ENCODE measurements at places on chromosomes 4 and X.

GRCh38 chr4:186757696-186758355 lies 34.2 kb upstream of the FAT1 start:
- DNase-seq = no peak

DNA sequence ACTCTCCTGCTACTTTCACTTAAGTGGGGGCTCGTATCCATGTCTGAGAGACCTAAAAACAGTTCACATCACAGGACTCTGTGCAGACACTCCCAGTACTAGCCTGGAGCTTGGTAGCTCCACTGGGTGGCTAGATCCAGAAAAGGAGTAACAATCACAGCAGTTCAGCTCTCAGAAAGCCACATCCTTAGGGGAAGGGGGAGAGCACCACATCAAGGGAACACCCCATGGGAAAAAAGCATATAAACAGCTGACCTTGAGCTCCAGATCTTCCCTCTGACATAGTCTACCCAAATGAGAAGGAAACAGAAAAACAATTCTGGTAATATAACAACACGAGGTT lies 175.8 kb downstream of the FAM13A start:
- no peak for DNase-seq

DNA sequence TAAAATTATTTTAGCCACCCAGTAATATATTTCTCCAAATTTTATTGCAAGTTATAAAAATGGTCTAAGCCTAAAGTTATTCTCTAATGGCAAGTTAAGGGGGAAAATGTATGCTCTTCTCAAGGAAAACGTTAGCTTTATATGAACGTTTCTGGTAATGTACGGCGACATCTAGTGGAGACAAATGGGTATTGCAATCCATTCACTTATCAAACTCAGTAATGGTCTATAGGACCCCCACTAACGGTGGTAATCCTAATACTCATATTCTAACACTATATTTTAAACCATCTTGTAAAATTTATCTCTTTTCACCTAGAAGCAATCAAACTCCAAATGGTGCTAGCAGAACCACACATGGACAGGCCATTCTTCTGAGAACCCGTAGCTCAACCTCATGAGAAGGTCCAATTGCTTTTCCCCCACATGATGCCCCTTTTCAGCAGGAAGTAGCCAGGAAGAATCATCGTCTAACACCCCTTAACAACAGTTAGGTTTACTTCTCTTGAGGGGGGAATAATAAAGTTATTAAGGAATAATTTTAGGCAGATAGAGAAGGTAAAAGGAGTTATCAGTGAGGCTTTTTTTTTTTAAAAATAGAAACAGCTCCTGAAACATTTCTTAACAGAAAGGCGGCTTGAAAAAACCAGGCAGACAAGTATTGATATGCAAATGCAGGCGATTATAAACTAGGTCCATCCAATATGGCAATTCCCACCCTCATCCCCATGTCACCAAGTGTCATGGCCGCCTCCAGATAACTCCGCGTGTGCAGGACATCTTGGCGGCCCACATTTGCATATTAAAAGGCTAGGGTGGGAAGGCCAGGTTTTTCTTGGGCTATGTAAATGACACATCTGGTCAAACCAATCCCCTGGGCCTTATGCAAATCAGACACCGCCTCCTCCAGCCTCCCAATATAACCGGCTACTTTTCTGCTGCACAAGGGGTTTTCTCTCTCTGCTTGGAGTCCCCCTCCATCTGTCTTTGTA lies 35.0 kb downstream of the NUDT11 start:
- peak; percentile 31 for DNase-seq

DNA sequence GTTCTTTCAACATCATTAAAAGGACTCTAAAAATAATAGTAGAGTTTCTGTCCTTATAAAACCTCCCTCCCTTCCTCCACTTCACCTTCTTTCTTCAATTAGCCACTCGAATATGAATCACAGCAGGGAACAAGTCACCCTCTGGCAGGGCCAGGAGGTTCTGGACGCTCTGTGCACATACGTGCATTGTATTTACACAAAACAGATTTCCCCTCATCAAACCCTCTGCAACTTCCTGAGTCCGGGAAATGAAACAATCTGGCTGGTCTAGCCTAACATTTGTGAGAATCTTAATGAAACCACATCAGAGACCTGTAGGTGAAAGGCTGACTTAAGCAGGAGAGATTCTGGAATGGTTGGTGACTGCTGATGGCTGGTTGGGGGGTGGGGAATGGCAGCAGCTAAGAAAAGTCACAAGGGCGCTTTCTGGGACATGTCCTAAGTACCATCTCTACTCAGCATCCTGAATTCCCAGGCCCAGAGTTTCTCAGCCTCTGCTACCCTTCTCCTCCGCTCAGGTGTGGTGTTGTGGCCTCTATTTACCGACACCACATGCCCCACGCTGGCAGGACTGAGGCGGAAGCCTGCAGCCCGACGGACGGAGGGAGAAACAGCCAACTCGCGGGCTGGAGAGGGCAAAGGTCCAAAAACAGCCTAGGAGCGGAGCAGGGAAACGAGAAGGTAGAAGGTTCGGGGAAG lies 1.0 kb downstream of the ZDHHC9 start:
- peak; percentile 16 for DNase-seq

GRCh38 chr4:13928214-13928613 lies 300.7 kb upstream of the BOD1L1 start:
- DNase-seq = no peak

DNA sequence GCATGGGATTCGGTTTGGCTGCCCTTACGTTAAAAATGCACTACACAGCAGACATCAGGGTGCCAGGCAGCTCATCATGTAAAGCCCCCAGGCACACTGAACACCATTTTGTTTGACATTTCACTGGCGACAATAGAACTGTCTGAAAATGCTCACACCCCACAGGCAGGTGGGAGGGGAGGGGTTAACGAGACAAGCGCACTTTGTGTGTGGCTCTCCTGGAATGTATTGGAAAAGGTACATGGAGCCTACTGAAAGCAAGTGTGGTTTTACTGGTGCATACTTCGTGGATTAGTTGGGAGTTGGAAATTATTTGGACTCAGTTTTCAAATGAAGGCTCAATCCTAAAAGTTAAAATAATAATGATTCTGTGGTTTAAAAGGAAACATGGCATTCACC lies 31.6 kb upstream of the PPARGC1A start:
- no peak for DNase-seq

DNA sequence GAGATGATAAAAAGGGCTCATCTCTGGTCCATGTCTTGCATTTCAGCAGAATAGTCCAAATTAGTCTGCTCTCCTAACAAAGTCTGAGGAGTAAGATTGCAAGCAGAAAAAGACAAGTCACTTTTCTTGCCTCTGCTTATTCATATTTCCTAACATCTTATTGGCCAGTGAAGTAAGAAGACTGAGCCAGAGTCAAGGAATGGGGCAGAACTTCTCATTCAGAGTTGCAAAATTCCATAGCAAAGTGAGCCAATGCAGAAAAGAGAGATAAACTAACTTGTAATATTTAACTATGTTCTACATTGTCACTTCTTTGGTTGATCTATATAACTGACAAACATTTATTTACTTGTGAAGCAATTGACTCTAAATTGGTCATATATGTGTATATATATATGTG lies 2304.0 kb downstream of the ARAP2 start:
- no peak for DNase-seq

DNA sequence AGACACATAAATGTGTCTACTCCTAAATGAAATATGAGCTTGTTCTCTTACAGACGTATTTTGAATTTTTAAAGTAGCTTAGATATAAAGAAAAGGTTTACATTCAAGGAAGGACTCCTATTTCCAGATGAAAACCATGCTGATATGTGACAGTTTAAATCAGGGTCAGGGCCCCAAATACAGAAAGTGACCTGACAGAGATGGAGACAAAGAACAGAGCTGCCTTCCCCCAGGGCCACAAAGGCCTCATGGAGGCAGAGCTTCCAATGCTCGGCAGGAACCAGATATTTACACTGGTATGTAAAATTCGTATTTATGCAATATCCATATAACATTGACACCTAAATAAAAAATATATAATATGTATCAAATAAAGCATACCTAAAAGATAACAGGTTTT lies 124.0 kb downstream of the PRDM5 start:
- no peak for DNase-seq

- DNase-seq = no peak
Measured at GRCh38 chr4:87281603-87282002, 41.1 kb downstream of the HSD17B13 start.

- no peak for DNase-seq
Measured at GRCh38 chrX:8204943-8205342, 33.9 kb upstream of the VCX2 start.

DNA sequence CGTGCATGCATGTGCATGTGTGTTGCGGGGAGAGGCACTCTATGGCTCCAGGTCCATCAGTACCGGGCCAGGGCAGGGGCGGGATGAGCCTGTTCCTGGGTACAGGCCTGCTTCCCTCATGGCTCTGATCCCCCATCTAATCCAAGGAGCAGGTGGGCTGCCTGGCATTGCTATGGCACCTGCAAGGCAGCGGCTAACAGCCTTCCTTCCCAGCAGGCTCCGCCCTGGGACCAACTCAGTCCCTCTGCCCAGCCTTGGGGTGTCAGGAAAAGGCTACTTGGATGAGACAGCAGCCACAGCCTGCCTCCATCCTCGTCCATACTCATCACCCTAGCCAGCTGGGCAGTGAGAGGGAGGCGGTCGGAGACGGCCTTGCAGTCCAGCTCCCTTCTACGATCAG lies 46.5 kb downstream of the PPP2R2C start:
- DNase-seq = no peak

GRCh38 chr4:27620886-27621285 lies 760.2 kb downstream of the STIM2 start:
- DNase-seq = no peak

DNA sequence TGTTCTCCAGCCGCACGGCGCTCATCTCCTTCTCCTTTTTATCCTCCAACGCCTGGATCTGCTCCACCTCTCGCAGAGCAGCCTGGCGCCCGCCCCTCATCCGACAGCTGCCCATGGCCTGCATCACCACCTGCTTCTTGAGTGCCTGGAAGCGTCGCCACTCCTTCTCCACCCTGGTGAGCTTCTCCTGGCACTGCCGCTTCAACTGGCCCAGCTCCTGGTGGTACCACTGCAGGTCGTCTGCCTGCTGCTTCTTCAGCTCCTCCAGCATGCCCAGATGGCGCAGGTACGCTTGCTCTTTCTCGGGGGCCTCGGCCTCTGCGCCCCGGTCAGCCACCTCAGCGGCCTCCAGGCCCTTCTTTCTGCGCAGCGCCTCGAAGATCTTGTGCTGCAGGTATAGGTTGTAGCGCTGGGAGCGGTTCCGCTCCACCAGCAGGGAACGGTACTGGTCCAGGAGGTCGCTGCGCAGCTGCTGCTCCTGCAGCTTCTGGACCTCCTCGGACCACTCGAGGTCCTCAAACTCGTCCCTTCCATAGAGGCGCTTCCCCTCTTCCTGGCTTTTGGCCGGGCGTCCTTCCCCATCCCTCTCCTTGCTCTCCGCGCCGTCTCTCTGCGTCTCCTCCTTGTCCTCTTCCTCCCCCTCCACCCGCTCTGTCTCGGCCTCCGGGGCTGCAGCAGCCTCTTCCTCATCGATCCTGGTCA lies 1.2 kb upstream of the TADA2B start:
- peak; percentile 58 for DNase-seq

- DNase-seq = no peak
Measured at GRCh38 chrX:46739736-46740135, 19.2 kb downstream of the SLC9A7 start.

DNA sequence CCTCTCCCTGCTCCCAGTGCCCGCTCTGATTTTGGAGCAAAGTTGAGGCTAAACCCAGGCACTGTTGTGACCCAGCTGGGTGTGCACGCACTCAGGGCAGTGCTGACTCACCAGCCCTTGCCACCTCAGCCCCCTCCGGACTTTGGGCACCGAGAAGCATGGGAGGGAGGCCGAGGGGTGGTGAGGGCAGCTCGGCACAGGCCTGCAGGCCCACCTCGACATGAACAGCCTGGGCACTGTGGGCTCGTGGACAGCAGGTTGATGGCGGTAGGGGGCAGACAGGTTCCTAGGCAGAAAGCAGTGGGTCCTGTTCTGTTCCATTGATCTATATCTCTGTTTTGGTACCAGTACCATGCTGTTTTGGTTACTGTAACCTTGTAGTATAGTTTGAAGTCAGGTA lies 30.9 kb downstream of the TIGD4 start:
- no peak for DNase-seq

DNA sequence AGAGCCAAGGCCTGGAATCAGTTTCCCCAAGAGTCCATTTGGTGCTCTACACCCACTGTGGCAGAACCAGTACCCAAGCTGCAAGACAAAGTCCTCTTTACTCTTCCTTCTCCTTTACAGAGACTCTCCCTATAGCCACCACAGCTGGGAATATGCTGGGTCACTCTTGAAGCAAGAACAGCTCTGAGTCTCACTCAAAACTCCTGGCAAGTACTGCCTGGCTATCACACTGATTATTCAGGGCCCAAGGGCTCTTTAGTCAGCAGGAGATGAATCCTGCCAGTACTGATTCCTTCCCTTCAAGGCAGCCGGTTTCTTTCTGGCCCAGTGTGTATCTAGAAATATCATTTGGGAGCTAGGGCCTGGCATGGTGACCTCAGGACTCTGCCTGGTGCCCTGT lies 130.9 kb downstream of the AR start:
- DNase-seq = no peak

DNA sequence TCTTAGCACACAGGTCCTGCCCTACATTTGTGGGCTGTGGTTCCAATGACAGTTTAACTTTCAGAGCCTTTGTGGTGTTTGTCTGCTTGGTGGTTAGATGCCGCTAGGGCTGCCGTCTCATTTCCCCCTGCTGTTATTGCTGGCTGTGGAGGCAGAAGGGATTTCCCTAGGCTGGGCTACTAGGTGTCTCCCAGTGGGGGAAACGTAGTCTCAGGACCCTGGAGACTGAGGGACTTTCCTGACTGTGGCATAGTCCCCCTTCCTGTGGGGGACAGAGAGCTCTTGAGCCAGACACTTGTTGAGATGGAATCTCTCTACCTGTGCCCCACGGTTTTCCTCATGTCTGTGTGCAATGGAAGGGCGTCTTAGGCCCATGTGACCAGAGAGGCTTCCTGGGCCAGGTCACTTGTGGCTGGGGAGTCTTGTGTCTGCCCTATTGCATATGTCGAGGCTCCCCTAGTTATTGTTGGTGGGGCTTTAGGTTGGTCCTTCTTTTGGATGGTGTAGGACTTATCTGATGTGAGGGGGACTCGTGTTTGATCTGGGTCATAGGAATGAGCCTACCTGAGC lies 68.2 kb downstream of the ARHGAP10 start:
- DNase-seq = no peak

DNA sequence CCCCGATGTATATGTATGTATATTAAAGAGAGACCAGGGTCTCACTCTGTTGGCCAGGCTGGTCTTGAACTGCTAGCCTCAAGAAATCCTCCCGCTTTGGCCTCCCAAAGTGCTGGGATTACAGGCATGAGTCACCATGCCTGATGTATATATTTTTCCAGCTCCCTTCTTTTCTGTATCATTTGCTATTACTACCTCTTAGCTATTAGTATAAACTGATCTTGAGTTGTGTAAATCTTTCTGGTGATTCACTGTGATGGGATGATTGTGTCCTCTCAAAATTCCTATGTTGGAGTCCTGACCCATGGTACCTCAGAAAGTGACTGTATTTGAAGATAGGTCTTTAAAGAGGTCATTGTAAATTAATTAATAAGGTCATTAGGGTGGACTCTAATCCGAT lies 53.1 kb downstream of the HPRT1 start:
- no peak for DNase-seq

- DNase-seq = no peak
Measured at GRCh38 chrX:110403441-110404238, 45.0 kb downstream of the RTL9 start.

- no peak for DNase-seq
Measured at GRCh38 chr4:73831569-73831968, 4.9 kb upstream of the CXCL6 start.
